ENCODE measurements at places on chromosomes 3 and 15.

- no peak for DNase-seq
These were observed 9.6 kb upstream of the TIPARP start for GRCh38 chr3:156664831-156665178.

DNA sequence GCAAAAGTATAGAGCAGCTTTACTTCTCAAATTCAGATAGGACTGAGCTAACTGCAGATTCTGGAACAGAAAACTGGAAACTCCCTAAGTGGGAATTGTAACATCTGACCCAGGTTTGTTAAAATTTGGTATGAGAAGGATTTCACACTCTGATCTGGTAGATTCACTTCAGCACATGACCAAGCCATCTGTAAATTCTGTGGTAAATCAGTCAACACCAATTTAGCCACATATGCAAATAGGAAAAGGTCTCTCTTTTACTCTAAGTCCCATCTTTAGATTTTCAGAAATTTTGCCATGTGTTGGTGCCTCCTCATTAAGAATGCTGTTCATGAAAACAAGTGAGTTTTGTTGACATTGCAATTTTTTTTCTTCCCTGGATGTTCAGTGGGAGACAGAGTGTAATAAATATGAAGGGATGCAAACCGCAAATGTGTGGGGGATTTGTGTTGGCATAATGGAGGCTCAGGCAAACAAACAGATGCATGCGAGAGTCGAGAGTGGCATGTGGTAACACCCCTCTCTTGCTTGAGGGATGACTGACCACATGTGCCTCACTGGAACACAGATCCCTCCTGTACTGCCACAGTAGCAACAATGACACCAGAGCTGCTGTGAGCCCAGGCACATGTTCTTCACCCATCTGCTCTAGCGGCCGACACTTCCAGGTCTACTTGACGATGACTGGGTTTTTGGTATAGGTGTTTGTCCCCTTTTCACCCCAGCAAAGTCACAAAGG, 146.6 kb downstream of the FEZF2 start:
- no peak for DNase-seq

GRCh38 chr3:107325446-107325845, 51.8 kb upstream of the CCDC54 start:
- no peak for DNase-seq

- DNase-seq = no peak
These were observed 335.6 kb downstream of the NLGN1 start for GRCh38 chr3:173733029-173733652.

GRCh38 chr3:113354307-113354706, 87.0 kb downstream of the CFAP44 start:
- no peak for DNase-seq

All from NCI-H2029 treated with DMSO at 0.1 percent for 48 hours (cell line).